ENCODE measurements at places on chromosomes 4 and X.

GRCh38 chr4:147332091-147332490 is 148.8 kb upstream of the EDNRA start:
- DNase-seq, result no peak

- DNase-seq, result no peak
Observed at GRCh38 chrX:2972391-2972790, 34.0 kb upstream of the ARSH start.

- DNase-seq, result no peak
Observed at GRCh38 chr4:96063639-96064038, 223.7 kb downstream of the PDHA2 start.

GRCh38 chr4:167290678-167291077 is 56.4 kb upstream of the SPOCK3 start:
- DNase-seq, result no peak

GRCh38 chrX:10360116-10360515 is 203.3 kb downstream of the CLCN4 start:
- DNase-seq, result no peak

- no peak for DNase-seq
Observed at GRCh38 chr4:5162909-5163508, 111.7 kb downstream of the STK32B start.

- peak; percentile 2 for DNase-seq
Observed at GRCh38 chr4:98260047-98260578, 1.1 kb upstream of the RAP1GDS1 start.

DNA sequence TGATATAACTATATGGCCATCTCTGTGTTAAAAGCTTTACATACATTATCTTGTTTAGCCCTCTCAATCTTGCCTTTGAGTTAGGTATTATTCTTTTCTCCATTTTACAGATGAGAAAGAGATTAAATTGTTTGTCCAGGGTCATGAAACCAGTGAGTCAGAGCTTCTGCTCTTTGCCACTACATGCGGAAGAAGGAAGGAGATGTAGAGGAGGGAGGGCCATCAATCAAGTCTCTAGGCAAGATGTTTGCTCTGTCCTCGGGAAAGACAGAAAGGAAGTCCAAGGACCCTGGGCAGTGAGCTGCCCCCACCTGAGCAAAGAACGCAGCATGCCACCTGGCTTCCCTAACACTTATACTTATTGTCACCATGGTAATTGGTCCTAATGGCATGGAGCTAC is 133.7 kb upstream of the IL1RAPL2 start:
- no peak for DNase-seq

DNA sequence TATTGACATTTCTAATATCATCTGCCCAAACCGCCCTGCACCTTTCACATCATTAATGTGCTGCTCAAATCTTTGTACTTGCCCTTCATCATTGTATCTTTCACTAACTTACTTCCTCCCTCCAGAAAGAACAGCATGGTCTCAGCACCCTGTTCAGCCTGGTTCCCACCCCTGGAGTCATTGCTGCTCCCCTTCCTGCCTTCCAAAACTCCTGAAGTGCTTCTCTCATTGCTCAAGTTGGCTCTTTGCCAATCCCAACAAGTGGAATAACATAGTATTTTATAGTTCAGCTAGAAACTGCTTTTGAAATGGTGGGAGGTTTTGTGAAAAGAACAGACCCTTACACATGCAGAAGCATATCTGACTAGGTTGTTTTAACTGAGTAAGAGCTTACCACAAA is 14.0 kb upstream of the TTC29 start:
- no peak for DNase-seq

DNA sequence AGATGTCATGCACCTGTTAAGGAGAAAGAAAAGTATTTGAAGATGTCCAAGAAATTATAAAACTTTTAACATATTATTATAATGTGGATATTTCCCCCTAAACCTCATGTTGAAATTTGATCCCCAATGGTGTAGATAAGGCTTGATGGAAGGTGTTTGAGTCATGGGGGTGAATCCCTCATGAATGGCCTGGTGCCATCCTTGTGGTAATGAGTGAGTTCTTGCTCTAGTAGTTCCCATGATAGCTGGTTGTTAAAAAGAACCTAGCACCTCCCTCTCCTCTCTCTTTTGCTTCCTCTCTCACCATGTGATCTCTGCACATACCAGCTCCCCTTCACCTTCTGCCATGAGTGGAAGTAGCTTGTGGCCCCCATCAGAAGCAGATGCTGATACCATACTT is 176.6 kb upstream of the NR3C2 start:
- no peak for DNase-seq

- no peak for DNase-seq
Observed at GRCh38 chrX:56099271-56099670, 132.9 kb upstream of the KLF8 start.

DNA sequence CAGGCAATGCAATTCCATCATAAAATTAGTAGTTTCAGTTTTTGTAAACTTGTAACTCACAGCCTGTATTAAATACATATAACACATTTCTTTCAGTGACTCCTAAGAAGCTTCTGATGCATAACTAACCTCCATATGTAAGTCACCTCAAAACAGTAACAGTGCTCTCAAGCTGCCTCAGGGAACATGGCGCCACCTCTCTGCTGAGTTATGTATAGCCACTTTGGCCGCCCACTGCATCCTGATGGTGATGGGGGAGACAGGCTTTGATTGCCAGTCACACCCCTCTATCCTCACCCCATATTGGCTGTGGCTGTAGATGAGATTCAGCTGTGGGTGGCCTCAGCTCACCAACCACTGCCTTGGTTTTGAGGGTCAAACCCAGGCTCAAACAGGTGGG is 54.3 kb downstream of the LRBA start:
- DNase-seq, result peak; percentile 21

- DNase-seq, result no peak
Observed at GRCh38 chr4:170884969-170885570, 795.3 kb upstream of the AADAT start.

- peak; percentile 2 for DNase-seq
Observed at GRCh38 chr4:89438102-89438831, 130.7 kb upstream of the GPRIN3 start.

DNA sequence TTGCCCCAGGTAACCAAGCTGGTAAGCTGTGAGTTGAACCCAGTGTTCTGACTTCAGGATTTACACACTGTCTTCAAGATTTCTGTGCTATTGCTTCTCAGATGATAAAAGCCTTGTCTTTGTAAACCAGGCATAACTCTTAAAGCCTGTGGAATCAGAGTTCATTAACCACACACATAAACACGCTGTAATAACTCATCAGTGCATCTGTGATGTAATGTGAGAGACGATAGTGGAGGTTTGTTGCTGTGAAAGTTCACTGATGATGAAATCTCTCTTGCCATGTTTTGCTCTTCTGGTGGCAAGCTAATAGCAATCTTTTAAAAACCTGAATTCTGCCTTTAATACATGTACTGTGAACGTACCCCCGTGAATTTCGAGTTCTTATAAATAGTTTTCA is 41.5 kb downstream of the CLCN4 start:
- DNase-seq, result no peak

DNA sequence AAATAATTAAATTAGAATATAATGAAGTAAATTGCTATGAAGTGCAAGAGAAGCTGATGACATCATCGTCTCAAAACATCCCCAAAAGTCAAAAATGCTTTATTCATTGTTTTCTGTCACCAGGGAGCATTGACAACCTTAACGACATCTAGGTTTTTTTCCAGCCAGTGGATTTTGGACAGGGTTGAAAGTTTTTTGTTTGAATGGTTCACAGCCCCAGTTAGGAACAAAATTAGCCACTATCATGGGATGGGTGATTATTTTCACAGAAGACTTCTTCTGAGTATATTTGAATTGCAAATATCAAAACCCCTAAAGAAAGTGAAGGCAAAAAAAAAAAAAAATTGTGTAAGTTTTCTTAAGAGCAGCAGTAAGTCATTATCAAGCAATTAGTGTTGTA is 826.1 kb downstream of the STPG2 start:
- no peak for DNase-seq

DNA sequence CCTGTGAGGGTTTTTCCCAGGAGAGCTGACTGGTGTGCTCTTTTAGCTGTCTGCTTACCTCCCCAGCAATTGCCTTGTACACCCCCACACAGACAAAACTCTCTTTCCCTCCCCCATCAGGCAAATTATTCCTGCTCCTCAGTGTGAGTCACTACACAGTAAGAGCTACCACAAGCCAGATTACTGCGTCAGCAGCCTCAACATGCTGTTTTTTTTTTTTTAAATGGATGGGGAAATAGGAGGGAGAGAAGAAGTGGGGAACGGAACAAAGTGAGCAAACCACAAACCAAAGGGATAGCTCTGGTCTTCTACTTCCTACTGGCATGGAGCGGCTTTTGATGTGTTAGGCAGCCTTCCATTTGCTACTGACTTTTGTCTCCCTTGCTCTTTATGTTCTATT is 107.5 kb upstream of the ACSL4 start:
- no peak for DNase-seq

DNA sequence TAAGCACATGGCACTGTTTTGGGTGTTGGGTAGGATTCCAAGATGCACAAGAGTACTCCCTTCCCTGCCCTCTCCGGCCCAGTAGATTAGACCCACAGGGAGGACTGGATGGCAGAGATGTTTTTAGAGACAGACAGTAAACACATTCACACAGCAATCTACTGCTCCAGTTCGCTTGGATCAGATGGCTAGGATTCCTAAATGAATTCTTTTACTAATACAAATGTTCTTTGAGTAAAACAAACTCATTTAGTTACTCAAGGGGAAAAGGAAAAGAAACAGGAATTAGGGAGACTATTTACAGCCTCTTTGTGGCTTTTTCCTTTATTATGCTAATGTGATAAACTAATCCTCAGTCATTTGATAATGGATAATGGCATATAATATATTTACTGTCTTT is 5.9 kb downstream of the SNX25 start:
- no peak for DNase-seq
